ENCODE measurements at places on chromosomes 1 and 21. TPM values are rescaled to one million over a fixed set of nuclear protein-coding genes. Genes with fewer than 3 reads are reported as not detected.
A peak's percentile ranks its signal among the peaks of the same experiment; 100 is the strongest.

- no peak overlapping the region for H3K27ac ChIP-seq
- no peaks in the 10 kb centered on the region for H3K4me1 ChIP-seq
- no peaks in the 10 kb centered on the region for H3K27me3 ChIP-seq
- H3K4me3 ChIP-seq = no peak overlapping the region
- no peaks in the 10 kb centered on the region for H3K36me3 ChIP-seq
Measured at GRCh38 chr1:60427194-60427593, 353.6 kb upstream of the C1orf87 start.

DNA sequence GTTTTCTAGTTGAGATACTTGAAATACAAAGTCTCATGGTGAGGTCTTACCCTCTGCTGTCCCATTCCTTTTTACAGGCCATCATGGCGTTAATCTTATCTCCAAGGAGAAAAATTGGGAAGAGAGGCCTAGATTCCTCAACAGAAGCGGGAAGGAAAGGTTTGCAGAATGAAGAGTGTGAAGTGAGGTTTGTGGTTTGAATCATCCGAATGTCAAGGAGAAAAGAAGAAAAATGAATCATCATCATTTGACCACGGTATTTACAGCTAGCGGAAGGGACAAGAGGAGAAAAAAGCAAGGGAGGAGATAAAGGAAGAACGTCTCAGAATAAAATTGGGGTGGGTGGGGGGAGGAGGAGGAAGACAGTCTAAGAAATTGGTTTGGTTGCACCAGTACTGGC lies 935 bp upstream of the COG2 start:
- H3K27me3 ChIP-seq = peaks cover 7% of the 10 kb centered on the region
- H3K4me1 ChIP-seq = peaks cover 24% of the 10 kb centered on the region
- no peaks in the 10 kb centered on the region for H3K36me3 ChIP-seq
- H3K27ac ChIP-seq = no peak overlapping the region
- no peak overlapping the region for H3K4me3 ChIP-seq
- DNase-seq = no peak

The RIMKLA gene
- total RNA-seq = 7.1 TPM

DNA sequence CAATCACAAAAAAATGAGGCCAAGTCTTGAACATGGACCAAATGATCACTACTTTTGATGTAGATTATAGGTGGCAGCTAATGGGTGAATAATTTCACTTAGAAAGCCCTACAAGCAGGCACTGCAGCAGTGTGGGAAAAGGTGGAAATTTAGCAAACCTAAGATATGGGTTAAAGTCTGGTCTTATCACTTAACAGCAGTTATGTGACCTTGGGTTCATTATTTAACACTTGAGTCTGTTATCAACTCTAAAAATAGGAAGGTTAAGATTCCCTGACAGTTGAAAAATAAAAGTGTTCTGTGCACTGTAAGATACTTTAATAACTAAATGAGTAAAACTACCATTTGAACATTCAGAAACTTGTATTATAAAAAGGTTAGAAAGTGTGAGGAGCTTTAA lies 47.5 kb downstream of the SSX2IP start:
- no peak overlapping the region for H3K27ac ChIP-seq
- no peaks in the 10 kb centered on the region for H3K27me3 ChIP-seq
- H3K4me1 ChIP-seq = no peaks in the 10 kb centered on the region
- no peaks in the 10 kb centered on the region for H3K36me3 ChIP-seq

GRCh38 chr1:61007534-61008364 lies 74.6 kb upstream of the NFIA start:
- H3K36me3 ChIP-seq = no peaks in the 10 kb centered on the region
- H3K4me1 ChIP-seq = peaks cover 9% of the 10 kb centered on the region
- H3K27me3 ChIP-seq = no peaks in the 10 kb centered on the region
- H3K27ac ChIP-seq = no peak overlapping the region
- H3K4me3 ChIP-seq = no peak overlapping the region

The RNF2 gene
- 17.0 TPM for total RNA-seq

GRCh38 chr1:232974971-232975370 lies 24.6 kb downstream of the NTPCR start:
- H3K27ac ChIP-seq = no peak overlapping the region
- H3K36me3 ChIP-seq = peaks cover 29% of the 10 kb centered on the region
- no peaks in the 10 kb centered on the region for H3K27me3 ChIP-seq
- DNase-seq = no peak

DNA sequence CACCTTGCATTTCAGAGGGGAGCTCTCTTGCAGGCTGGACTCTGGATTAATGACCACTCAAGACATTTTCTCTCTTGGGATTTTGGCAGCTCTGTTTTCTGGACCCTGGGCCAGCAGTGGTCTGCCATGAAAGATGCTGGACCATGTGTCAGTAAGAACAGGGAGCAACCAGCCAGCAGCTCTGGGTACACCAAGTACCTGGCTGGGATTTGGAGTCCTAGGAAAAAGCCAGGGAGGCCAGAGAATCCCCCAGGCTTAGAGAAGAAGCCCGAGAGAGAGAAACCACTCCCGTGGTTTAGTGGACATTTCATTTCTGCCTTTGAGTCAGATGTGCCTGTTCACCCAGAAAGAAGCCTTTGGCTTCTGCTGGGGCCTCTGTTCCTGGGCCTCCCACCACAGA lies 2.5 kb downstream of the NFASC start:
- H3K27ac ChIP-seq = no peak overlapping the region
- peaks cover 3% of the 10 kb centered on the region for H3K4me1 ChIP-seq
- H3K36me3 ChIP-seq = no peaks in the 10 kb centered on the region
- no peak overlapping the region for H3K4me3 ChIP-seq
- DNase-seq = no peak

- no peak overlapping the region for H3K4me3 ChIP-seq
- no peaks in the 10 kb centered on the region for H3K27me3 ChIP-seq
- H3K4me1 ChIP-seq = no peaks in the 10 kb centered on the region
- DNase-seq = no peak
Measured at GRCh38 chr1:19744335-19744743, 55.4 kb downstream of the TMCO4 start.

- peaks cover 77% of the 10 kb centered on the region for H3K27me3 ChIP-seq
- H3K4me3 ChIP-seq = no peak overlapping the region
- peaks cover 24% of the 10 kb centered on the region for H3K4me1 ChIP-seq
Measured at GRCh38 chr1:6427441-6428390, 3.1 kb downstream of the ESPN start.

The TEKT2 gene
- 9.3 TPM for total RNA-seq

The KCNE1 gene
- total RNA-seq = 21.7 TPM

The APOBEC4 gene
- 3.0 TPM for total RNA-seq

DNA sequence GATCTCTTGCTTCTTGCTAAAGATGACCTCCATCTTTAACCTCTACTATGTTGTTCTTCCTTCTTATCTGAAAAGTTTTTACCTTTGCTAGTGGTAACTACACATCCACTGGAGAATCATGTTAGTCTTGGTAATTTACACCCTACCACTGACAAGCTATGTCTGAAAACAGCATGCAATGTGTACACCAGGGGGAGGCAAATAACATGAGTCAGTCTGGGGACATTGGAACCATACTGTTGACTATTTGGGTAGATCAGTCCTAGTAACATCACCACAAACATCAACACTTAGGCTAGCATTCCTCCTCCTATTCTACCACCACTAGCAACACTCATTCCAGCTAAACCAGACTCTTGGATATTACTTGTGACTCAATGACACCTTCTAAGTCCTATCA lies 549.0 kb downstream of the KCNT2 start:
- no peak overlapping the region for H3K27ac ChIP-seq
- no peaks in the 10 kb centered on the region for H3K36me3 ChIP-seq
- no peak for DNase-seq
- no peaks in the 10 kb centered on the region for H3K4me1 ChIP-seq

GRCh38 chr1:182604175-182605164 lies at the start of gene RGS16:
TSS of gene RGS16 (minus strand) at chr1:182604389. CDS start at chr1:182604259, 130 bp downstream.
- H3K4me1 ChIP-seq = peaks cover 36% of the 10 kb centered on the region
- peak within 1 kb of the TSS; percentile 82 for H3K27ac ChIP-seq
- peak within 1 kb of the TSS; percentile 68 for H3K4me3 ChIP-seq
- peaks cover 21% of the 10 kb centered on the region for H3K36me3 ChIP-seq
- DNase-seq = peak; percentile 96

The ZYG11A gene
- not detected for total RNA-seq

DNA sequence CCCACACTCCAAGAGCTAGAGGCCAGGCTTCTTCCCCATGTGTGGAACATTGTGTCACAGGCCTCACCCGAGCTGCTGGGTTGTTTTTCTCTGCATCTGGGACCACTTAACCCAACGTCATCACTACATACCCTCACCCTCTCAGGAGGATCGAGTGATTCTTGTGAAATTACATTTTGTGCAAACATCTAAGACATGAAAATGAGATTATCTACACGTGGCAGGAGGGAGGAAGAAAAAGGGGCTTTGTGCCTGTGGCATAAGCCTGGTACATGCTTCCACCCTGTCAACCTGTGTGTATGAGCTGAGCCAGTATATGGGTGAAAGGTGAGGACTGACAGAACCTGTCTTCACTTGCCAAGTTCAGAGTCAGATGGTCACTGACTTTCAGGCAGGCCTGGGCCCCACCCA lies 1.6 kb downstream of the CPT2 start:
- H3K36me3 ChIP-seq = peaks cover 28% of the 10 kb centered on the region
- H3K4me1 ChIP-seq = peaks cover 34% of the 10 kb centered on the region
- DNase-seq = no peak
- peak overlapping the region; percentile 93 for H3K4me3 ChIP-seq
- peak overlapping the region; percentile 100 for H3K27ac ChIP-seq

DNA sequence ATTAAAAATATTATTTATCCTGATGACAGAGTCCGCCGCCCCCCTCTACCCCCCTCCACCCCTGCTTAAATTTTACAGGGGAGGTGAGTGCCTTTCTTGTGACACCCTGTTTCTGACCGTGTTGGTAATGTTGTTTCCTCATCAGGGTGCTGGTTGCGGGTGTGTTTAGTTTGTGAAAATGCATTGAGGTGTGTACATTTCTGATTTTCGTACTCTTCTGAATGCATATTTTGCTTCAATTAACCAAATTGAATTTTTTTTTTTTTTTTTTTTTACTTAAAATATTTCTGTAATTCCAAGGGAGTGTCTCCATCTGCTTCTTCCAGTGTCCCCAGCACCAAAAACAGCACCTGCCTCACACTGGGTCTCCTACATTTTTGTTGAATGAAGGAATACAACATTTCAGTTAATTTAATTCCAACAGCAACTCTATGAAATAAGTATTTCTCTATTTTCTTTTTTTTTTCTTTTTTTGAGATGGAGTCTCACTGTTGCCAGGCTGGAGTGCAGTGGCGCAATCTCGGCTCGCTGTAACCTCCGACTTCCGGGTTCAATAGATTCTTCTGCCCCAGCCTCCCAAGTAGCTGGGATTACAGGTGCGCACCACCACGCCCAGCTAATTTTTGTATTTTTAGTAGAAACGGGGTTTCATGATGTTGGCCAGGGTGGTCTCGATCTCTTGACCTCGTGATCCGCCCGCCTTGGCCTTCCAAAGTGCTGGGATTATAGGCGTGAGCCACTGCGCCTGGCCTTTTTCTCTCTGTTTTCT lies 5.6 kb upstream of the SLC2A1 start:
- H3K27ac ChIP-seq = no peak overlapping the region
- no peak overlapping the region for H3K4me3 ChIP-seq
- H3K4me1 ChIP-seq = peaks cover 12% of the 10 kb centered on the region
- peaks cover 33% of the 10 kb centered on the region for H3K27me3 ChIP-seq
- DNase-seq = no peak

The COL9A2 gene
- 7.6 TPM for total RNA-seq

The PLA2G2C gene
- total RNA-seq = not detected

The CLCA4 gene
- total RNA-seq = not detected

The SPATA46 gene
- not detected for total RNA-seq

DNA sequence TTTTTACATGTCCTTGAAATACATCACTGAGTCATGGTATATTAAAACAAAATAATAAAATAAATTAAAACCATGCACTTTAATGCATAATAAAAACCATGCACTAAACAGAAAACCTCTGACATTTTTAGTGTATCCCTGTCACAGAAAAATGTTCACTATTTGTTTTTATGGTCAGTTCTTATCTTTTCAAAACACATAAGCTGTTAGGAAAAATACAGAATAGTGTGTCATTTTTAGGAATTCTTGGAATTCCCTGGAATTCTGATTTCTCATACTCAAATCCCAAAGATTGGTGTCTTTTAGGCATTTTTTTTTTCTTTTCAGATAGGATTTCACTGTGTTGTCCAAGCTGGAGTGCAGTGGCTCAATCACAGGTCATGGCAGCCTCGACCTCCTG lies 25.1 kb upstream of the TINAGL1 start:
- H3K4me1 ChIP-seq = peaks cover 17% of the 10 kb centered on the region
- H3K4me3 ChIP-seq = no peak overlapping the region
- no peaks in the 10 kb centered on the region for H3K36me3 ChIP-seq
- DNase-seq = no peak

GRCh38 chr1:14741532-14741931 lies 143.0 kb downstream of the KAZN start:
- peaks cover 9% of the 10 kb centered on the region for H3K27me3 ChIP-seq
- H3K4me3 ChIP-seq = no peak overlapping the region
- H3K27ac ChIP-seq = no peak overlapping the region
- peaks cover 9% of the 10 kb centered on the region for H3K4me1 ChIP-seq

GRCh38 chr1:161706482-161707347 lies at the start of gene FCRLA:
TSS of gene FCRLA (plus strand) at chr1:161707229. CDS start at chr1:161707265, 36 bp downstream.
- no peaks in the 10 kb centered on the region for H3K27me3 ChIP-seq
- H3K27ac ChIP-seq = no peak within 1 kb of the TSS
- DNase-seq = no peak
- no peak within 1 kb of the TSS for H3K4me3 ChIP-seq
- no peaks in the 10 kb centered on the region for H3K36me3 ChIP-seq
- H3K4me1 ChIP-seq = no peaks in the 10 kb centered on the region

GRCh38 chr1:9985001-9985400 lies 12.0 kb upstream of the RBP7 start:
- H3K27ac ChIP-seq = no peak overlapping the region
- H3K36me3 ChIP-seq = peaks cover 29% of the 10 kb centered on the region
- no peaks in the 10 kb centered on the region for H3K27me3 ChIP-seq
- peaks cover 1% of the 10 kb centered on the region for H3K4me1 ChIP-seq
- no peak for DNase-seq
- no peak overlapping the region for H3K4me3 ChIP-seq

- H3K27me3 ChIP-seq = no peaks in the 10 kb centered on the region
- peak overlapping the region; percentile 89 for H3K27ac ChIP-seq
- peaks cover 10% of the 10 kb centered on the region for H3K36me3 ChIP-seq
- DNase-seq = no peak
- H3K4me3 ChIP-seq = peak overlapping the region; percentile 95
- H3K4me1 ChIP-seq = peaks cover 60% of the 10 kb centered on the region
Measured at GRCh38 chr1:165632491-165632890, 1.5 kb downstream of the MGST3 start.

- no peaks in the 10 kb centered on the region for H3K27me3 ChIP-seq
- H3K4me3 ChIP-seq = no peak overlapping the region
- no peaks in the 10 kb centered on the region for H3K4me1 ChIP-seq
- no peak for DNase-seq
Measured at GRCh38 chr1:165411396-165411795, 33.5 kb downstream of the RXRG start.

GRCh38 chr1:236736761-236737160 lies 50.5 kb downstream of the ACTN2 start:
- H3K4me3 ChIP-seq = no peak overlapping the region
- no peak overlapping the region for H3K27ac ChIP-seq
- H3K36me3 ChIP-seq = no peaks in the 10 kb centered on the region
- H3K4me1 ChIP-seq = no peaks in the 10 kb centered on the region
- no peak for DNase-seq
- no peaks in the 10 kb centered on the region for H3K27me3 ChIP-seq

- H3K27ac ChIP-seq = no peak overlapping the region
- H3K27me3 ChIP-seq = no peaks in the 10 kb centered on the region
- no peaks in the 10 kb centered on the region for H3K36me3 ChIP-seq
- no peak for DNase-seq
- no peaks in the 10 kb centered on the region for H3K4me1 ChIP-seq
- no peak overlapping the region for H3K4me3 ChIP-seq
Measured at GRCh38 chr1:152866321-152866720, 6.5 kb downstream of the LCE7A start.

GRCh38 chr1:23567996-23568607 lies 8.8 kb upstream of the ID3 start:
- H3K4me3 ChIP-seq = peak overlapping the region; percentile 62
- peak overlapping the region; percentile 88 for H3K27ac ChIP-seq
- DNase-seq = peak; percentile 50
- no peaks in the 10 kb centered on the region for H3K27me3 ChIP-seq
- H3K4me1 ChIP-seq = peaks cover 30% of the 10 kb centered on the region

The NUF2 gene
- 0.92 TPM for total RNA-seq
